Esophagus muscularis mucosa (tissue), 4 donors: ENCODE measurements at places on chromosomes 4 and X.

DNA sequence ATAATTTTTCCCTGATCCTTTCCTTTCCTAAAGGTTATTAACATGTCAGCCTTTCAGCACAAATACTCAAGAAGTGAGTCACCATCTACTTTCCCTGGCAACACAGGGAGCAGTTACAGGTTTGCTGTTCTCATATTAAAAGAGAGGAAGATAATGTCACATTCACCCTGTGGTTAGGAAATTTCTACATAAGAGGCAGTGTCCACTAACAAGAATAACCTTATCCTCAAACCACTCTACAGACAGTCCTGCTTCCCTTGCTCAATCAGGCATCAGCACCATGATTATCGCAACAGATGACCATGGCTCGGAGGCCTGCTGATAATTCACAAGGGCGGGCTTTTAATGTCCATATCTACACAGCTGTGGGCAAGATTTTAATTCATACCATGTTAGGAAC, 30.9 kb downstream of the RNF150 start:
- DNase-seq = no peak

DNA sequence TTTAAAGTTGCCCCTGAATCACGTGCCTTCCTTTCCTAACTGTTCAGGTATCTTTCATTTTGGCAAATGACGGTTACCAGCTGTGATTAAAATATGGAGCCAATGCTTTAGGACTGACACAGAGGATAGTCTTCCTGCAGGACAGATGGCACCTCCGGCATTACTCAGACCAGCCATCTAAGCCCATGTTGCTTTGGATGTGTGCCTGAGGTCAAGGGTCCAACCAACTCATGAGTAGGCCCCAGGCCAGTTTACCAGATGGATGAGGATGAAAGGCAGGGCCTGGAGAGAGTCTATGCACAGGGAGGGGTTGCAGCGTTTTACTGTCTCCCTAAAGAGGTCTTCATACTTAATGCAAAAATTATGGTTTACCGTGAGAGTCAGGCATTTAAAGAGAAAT, 174.0 kb upstream of the GATB start:
- DNase-seq = peak; percentile 34

DNA sequence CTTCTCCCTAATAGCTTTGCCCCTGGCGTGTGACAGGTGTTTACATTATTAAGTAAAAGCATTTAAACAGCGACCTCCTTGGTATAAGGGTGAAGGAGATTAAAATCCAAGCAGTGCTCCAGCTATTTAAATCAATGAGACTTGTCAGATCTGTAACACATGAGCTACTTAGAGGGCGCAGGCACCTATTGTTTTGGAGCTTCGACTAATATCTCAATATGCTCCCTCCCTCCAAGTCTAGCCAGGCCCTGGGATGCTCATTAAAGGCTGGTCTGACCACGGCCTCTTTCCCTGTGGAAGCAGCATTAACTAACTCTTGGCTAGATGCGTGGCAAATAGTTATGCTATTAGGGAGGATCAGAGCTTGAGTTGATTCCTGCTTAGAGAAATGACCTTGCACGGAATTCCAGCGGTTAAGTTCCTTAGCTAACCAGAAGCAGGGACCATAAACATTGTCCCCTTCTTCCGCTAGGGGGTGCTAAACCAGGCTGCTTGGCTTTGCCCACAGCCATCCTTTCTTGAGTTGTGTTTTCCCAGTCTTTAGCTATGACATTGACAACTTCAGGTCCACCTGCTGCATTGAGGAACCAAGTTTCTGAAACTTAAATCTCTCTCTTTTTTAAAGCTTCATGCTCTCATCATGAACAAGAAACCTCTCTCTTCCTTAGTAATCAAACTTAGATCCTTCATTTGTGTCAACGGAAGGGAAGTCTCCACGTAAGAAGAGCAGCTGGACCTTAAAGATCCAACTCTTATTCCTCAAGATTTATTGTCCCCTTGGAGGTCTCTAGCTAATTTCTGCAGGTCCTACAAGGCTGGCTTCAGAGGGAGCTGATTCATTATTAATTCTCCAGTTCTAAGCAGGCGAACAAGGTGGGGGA, 80.7 kb upstream of the IGFBP7 start:
- DNase-seq = no peak

- no peak for DNase-seq
Measured at GRCh38 chrX:3145716-3146115, 104.4 kb downstream of the ARSF start.

- no peak for DNase-seq
Measured at GRCh38 chr4:183140911-183141320, 41.9 kb downstream of the WWC2 start.

DNA sequence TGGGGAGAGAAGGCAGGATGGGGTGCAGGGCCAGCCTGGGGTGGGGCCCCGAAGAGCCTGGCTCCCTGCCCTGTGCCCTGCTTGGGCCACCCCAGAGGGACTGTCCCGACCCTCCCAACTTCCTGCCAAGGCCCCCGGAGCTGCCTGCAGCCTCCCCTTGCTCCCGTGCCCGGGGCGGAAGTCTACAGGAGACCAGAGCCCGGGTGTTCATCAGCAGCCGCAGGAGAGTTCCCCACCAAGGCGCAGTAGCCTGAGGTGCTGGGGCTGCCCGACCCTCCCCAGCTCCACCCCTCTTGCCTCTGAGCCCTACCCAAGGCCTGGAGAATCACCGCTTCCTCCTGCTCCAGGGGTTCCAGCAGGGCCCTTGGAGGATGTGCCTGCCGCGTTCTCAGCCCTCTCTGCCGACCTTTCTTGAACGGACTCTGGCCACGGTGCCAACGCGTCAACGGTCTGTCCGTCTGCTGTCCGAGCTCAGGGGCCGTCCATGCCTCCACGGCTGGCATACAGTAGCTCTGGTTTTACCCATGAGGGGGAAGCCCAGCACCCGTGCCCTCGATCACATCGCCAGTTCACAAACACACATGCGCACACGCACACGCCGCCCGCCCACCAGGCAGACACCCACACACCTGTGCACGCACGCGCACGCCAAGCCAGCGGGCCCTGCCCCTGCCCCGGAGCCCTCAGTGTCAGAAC, 36.0 kb upstream of the SPON2 start:
- DNase-seq = no peak

DNA sequence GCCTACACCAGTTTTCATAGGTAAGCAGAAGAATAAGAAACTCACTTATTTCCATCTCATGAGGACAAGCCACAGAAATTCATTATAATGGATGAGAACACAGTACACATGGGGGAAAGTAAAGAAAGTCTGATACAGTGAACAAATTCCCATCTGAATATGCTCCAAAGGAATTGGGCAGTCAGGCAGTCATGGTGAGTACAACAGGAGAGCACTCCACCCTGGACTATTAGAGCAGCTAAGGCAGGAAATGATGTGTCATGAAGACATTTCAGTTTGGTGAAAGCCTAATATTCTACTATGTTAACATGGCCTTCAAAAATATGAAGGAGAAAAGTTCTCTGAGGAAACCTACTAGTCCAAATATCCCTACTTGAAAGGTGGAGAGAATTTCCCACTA, 92.0 kb upstream of the PRDX4 start:
- no peak for DNase-seq

- no peak for DNase-seq
Measured at GRCh38 chrX:34578237-34578636, 78.8 kb downstream of the TMEM47 start.

DNA sequence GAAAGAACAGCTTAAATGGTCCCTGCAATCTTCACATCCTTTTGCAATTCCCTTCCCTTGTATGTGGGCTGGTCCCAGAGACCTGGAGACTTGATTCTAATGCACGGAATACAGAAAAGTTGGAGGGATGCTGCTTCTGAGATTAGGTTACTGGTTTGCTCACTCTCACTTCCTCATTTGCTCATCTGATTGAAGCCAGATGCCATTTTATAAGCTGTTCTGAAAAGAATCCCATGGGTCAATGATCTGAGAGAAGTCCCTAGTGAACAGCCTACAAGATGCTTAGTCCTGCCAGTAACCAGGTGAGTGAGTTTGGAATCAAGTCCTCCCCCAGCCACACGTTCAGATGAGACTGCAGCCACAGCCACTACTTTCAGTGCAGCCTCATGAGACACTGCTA, 35.9 kb downstream of the MAGEA1 start:
- no peak for DNase-seq
